Stimulated activated CD8-positive, alpha-beta memory T cell treated with anti-CD3 and anti-CD28 coated beads, Interleukin-4, amount 100 ng/mL, for 1 hour (primary cell): ENCODE measurements at places on chromosomes 11 and 22.

DNA sequence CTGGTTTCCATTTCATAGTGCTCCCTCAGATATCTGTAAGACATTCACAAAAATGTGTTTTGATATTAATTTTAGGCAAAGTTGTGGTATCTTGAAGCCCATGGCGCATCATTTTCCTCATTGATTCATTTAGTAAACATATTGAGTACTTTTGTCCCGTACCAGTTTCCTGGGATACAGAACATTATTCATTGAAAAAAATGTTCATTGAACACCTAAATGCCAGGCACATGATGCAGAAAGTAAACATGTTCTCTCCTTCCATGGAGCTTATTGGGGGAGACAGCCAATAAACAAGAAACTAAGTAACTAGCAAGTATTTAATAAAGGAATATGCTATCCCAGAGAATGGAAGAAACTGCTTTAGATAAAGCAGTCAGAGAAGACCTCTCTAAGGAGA, 195.0 kb downstream of the UVRAG start:
- no peak for DNase-seq

DNA sequence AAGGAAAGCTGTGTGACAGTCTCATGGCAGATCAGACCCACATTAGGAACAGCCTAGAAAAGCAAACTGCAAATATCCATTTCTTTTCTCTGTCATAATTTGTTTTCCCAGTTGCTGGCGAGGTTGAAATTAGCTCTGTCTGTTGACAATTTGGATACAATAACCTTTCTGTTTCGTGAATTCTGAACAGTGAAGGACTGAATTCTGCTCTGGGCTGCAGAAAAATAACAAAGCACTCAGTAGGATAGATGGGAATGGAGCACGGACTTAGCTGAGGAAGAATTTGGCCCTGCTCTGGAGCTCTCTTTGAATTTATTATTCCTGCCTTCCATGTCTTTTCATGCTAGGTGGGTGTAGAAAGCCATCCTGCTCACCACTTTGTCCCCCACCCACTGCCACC, 140.3 kb downstream of the RRAS2 start:
- no peak for DNase-seq

DNA sequence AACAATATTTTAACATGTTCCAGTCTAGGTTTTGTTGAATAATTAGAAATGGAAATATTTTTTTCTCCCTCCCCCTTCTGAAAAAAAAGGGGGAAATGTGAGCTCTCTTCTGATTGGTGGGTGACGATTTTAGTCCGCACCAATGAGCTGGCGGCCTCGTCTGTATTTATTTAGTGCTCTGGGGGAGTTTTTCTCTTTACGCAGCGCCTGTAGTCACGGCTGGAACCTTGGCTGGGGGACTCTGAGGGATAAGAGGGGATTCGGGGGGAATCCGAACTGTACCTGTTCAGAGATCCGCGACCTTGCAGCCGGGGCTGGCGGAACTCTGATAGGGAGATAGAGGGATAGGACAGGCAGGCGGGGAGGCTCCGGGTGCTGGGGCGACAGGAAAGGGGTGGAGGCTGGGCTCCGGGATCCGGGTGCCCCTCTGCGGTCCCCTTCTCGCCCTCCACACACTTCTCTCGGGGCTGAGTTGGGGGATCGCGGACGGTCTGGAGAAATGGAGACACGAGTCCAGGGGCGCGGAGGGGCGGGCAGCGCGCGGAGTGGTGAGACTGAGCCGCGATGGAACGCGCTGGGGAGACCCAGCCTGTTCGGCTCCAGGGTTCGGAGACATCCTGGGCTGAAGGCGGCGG, 99.7 kb upstream of the HSD17B12 start:
- DNase-seq, result no peak

DNA sequence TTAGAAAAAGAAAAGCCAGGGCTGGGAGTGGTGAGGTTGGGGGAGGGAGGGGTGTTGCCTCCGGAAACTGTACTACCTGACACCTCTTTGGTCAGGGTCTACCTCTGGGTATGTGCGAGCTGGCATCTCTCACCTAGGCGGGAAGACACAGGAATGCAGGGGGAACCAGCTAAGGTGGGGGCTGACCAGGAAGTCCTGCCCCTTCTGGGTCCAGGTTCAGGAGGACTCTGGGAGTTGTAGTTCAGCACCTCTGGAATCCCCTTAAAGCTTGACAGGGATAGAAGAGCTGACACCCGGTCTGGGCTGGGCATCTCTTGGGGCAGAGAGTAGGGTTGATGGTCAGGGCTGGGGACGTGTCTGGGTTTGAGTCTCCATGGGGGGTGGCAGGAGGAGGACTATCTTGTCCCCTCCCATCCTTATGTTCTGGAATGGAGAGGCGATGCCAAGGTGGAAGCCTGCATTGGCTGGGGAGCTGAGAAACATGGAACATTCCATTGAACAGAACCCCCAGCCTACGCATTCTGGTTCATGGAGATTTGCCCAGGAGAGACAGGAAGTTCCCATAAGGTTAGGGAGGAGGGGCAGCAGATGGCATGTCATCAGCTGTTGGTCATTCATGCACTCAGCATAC, 2.1 kb upstream of the KIAA1671 start:
- DNase-seq, result no peak

DNA sequence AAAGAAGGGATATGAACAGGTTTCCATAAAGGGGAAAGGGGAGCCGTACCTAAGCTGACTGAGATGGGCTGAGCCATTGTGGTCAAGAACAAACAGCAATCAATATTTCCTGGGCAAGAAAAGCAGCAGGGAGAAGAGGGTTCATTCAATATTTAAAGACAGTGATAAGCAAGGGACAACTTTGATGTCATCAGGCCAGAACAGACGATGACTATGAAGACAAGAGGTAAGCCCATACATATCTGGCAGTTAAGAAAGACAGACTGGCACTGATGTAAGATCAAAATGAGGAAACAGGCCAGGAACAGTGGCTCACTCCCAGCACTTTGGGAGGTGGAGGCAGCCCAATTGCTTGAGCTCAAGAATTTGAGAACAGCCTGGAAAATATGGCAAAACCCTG, 2.4 kb downstream of the OR5A2 start:
- no peak for DNase-seq
